ENCODE measurements at places on chromosomes 16 and 17.

- no peak for DNase-seq
Observed at GRCh38 chr16:9955677-9956076, 226.6 kb downstream of the GRIN2A start.

GRCh38 chr16:81994485-81994884 lies 16.8 kb downstream of the SDR42E1 start:
- DNase-seq: no peak

DNA sequence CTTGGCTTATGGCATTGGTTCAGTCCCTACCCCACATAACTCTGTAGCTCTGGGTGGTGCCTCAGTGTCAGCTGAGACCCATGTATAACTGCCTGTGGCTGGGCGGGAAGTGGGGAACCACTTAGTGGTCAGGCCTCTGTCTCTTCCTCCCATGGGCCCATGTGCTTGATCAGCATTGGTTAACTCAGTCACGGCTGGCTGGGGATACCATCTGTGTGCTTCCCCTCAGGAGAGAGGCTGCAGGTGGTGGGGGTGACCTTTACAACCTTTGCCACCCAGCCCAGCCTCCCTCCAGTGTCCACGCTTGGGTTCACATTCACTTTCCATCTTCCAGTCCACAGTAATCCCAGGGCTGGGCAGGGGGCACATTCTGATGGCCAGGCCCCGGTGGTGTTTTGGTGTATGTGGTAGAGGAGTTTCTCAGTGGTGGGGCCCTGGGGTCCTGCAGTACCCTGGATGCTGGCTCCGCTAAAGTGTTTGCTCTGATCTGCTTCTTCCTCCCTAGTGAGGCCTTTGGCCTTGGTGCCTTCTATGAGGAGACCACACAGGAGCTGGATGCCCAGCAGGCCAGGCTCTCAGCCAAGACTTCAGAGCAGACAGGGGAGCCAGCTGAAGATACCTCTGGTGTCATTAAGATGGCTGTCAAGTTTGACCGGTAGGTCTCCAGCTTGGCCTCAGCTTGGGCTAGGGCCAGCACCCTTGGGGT lies 10.2 kb upstream of the NFATC3 start:
- no peak for DNase-seq

GRCh38 chr16:17166095-17166494 lies 304.7 kb downstream of the XYLT1 start:
- DNase-seq: no peak

DNA sequence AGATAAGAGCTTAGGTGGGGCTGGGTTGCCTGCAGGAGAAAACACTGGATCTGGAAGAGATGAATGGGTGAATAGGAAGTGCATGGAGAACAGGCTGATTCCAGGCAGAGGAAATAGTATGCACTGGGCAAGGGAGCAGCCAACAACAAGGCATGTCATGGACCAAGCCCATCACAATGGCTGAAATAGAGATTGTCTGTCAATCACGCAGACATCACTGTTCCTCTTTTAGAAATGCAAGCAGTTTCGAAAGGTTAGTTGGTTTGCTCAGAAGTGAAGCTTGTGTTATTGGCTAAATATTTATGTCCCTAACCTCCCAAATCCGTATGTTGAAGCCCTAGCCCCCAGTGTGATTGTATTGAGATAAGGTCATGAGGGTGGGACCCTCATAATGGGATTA lies 621.7 kb upstream of the CDH11 start:
- no peak for DNase-seq

Data from stimulated activated CD4-positive, alpha-beta T cell treated with anti-CD3 and anti-CD28 coated beads, Interleukin-15, amount 100 ng/mL, for 1 hour (primary cell).